ENCODE measurements at places on chromosomes 11 and 22. TPM values are rescaled to one million over a fixed set of nuclear protein-coding genes. Genes with fewer than 3 reads are reported as not detected.

TSPAN32 gene
- total RNA-seq = 0.25 TPM

BSX gene
- total RNA-seq = not detected

KMT2A gene
- 82.4 TPM for total RNA-seq

VSTM5 gene
- 2.0 TPM for total RNA-seq

F2 gene
- not detected for total RNA-seq

C22orf23 gene
- 0.25 TPM for total RNA-seq

PICALM gene
- total RNA-seq = 676 TPM

FAR1 gene
- total RNA-seq = 59.3 TPM
